T-helper 9 cell (primary cell): ENCODE measurements at places on chromosomes 7 and 10.

DNA sequence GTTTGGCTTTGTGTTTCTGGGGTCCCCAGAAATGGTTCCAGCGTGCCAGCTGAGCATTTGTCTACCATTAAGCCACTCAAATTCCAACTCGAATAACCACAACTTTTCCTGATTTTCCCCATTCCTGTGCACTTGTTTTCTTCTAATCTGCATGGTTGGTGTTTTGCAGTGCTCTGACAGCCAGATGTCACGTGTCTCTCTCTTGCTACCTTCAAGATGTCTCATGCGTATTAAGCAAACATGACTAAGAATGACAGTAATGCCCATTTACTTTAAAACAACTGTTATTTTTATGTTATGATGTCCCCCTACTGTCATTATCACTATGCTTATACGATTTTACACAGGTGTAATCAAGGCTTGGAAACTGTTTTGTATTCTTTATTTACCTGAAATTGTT lies 35.2 kb upstream of the MXI1 start:
- DNase-seq = no peak

DNA sequence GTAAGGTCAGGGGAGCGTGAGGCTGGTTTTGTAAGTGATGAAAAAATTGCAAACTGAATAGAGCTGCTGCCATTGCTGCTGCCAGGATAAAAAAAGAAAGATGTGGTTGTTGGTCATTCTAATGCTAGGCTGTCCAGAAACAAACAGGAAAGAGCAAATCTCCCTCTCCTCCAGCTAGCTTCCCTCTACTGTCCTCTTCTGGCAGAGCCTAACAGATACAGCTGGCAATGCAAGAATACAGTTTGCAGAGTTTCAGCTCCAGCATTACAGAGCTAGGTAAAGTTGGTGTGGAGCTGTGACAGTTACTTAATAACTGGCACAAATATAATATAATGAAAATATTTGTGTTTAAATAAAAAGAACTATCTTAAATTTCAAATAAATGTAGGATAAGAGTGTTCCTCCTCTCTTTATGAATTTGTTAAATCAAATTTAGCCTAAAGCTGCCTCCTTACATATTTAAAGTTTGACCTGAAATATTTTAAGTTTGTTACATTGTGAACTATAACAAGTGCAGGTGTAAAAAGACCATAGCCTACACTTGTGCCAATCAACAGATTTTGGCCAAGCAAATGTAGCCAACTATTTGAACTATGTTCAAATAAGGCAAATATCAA lies 407.7 kb downstream of the SH2D4B start:
- no peak for DNase-seq

GRCh38 chr7:26853788-26854393 lies 10.5 kb downstream of the SKAP2 start:
- no peak for DNase-seq

- DNase-seq = no peak
Observed at GRCh38 chr7:17633067-17633466, 307.2 kb downstream of the SNX13 start.

GRCh38 chr10:96446966-96447596 lies 66.6 kb downstream of the TLL2 start:
- no peak for DNase-seq

- DNase-seq = no peak
Observed at GRCh38 chr10:3807928-3808496, 23.0 kb upstream of the KLF6 start.

DNA sequence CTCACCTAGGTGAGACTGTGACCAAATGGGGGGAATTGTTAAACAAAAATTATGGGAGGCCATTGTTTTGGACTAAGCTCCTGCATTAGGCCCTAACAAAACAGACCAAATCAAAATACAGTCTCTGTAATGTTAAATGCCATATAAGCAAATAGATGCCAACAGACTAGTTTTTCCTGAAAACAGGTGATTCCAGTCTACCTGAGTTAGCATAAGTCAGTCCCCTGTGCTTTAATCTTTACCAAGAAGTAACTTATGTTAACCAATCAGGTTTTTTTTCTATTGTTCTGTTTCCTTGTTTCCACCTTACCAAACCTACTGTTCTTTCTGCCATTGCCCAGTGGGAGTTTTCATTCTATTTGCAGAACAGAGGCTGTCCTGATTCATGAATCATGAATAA lies 48.0 kb downstream of the PDZD8 start:
- no peak for DNase-seq

DNA sequence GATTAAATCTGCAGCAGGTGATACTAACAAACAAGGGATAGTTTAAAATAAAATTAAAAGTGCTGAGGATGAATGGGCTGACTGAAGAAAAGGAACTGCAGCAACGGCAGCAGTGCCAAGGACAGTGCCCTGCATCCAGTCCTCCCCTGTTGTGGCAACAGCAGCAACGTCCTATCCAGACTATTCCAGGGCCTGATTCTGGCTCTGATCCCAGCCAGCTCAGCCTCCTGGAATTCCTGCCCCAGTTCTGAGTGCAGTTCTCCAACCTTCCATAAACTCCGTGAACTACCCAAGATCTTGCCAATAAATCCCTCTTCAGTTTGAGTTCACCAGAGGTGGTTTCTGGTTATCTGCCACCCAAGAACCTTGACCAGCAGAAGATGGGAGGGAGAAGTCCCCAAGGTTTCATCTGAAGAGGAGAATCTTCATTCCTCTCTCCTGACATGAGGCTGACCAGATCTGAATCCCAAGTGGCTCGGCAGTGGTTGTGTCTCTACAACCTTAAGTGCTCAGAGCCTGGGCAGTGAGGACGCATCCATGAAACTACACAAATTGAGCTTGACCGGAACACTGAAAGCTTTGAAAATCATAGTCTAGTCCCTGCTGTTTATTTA lies 115.8 kb downstream of the SORBS1 start:
- DNase-seq = no peak

- DNase-seq = no peak
Observed at GRCh38 chr10:131211146-131211545, 100.4 kb downstream of the TCERG1L start.

- DNase-seq = peak; percentile 48
Observed at GRCh38 chr7:101363734-101364374, 1.2 kb downstream of the COL26A1 start.

- DNase-seq = no peak
Observed at GRCh38 chr10:122445469-122445868, 9.0 kb upstream of the ARMS2 start.

DNA sequence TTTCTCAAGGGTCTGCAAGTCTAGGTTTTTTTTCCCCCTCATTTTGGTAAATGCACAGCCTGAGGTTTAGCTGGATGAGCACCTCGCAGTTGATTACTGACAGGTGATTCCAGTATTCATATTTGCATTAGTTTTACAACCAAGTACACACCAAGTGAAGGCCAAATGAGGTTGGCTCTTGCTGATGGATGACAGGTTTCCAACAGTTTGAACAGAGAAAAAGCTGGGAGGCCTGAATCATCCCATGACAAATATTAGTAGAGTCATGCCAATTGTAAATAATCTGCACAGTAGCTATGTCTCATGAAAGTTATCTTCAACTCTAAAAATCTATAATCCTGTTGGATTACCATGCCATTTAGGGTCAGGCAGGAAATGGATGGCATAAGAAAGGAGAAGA lies 399.8 kb downstream of the HTR7 start:
- DNase-seq = no peak

DNA sequence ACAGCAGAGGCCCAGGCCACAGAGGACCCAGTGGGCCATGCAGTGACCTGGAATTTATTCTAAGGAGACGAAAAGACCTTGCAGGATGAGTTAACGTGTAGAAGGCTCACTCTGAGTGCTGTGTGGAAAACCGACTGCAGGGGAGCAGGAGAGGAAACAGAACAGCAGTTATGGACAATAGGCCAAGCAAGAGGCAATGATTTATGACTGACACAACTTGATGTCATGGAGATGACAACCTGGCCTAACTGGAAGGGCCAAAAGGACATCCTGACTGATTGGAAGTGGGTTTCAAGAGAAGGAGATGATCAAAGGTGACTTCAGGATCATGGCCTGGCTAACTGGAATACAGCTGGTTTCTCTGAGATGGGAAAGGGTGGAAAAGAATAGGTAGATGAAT lies 70.2 kb upstream of the RAPGEF5 start:
- no peak for DNase-seq

- DNase-seq = no peak
Observed at GRCh38 chr10:43320226-43320625, 51.2 kb upstream of the FXYD4 start.

GRCh38 chr7:142913051-142913450 lies 20.5 kb downstream of the TRPV5 start:
- no peak for DNase-seq

DNA sequence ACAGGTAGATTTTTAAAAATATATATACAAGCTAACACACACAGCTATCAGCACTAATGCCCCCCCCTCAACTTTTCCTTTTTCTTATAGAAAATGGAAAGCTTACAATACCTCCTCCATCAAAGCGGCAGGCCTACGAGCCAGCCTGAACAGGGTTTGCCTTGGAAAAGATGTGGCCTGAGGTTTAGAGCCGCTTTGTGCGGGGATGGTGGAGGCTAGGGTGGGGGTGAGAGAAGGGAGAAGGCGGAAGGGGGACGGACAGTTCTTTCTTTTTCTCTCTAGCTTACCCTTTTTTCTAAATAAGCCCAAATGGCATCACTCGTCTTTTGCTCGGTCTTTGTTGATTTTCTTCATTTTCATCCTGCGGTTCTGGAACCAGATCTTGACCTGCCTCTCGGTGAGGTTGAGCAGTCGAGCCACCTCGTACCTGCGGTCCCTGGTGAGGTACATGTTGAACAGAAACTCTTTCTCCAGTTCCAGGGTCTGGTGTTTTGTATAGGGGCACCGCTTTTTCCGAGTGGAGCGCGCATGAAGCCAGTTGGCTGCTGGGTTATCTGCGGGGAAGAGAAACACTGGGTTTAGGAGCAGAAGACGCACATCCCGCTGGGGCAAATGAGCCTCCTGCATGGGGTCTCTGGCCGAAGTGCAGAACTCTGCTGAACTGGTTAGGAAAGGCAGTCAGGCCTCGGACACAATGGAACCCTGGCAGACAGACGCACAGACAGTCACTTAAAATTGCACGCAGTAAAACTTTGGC lies 1.9 kb downstream of the HOXA9 start:
- DNase-seq = no peak

DNA sequence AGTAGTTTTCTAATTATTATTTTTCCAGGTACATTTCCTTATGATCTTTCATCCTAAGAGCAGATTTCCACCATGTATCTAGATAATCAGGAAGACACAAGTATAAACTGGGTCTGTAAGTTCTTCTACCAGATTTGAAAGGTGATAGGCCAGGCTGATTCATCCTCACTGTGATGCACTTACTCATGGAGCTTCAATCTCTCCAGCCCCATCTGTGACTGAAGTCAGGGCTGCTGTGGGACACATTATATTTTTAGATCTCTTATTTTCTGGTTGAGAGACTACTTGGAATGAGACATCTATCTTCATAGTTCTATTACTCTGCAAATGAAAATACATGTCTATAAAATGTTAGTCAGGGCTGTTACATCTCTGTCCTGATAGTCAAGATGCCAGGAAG lies 85.5 kb upstream of the SLC25A13 start:
- DNase-seq = no peak

DNA sequence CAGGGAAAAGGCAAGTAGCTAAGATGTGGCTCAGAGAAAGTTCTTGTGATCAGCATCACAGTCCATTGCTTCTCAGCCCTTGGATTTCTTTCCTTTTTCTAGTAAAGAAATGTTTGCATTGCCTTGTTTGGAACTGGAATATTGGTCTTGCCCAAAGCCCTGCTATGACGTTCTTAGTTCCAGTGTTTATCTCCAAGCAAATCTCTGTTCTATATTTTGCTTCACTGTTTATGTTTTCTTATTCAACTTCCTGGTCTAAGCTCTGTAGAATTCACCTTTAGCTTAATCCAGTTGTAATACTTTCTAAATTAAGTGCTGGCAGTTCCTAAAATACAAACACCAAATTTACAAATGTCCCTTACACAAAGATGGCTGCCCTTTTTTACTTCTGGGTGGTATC lies 88.7 kb upstream of the ZNF438 start:
- no peak for DNase-seq

DNA sequence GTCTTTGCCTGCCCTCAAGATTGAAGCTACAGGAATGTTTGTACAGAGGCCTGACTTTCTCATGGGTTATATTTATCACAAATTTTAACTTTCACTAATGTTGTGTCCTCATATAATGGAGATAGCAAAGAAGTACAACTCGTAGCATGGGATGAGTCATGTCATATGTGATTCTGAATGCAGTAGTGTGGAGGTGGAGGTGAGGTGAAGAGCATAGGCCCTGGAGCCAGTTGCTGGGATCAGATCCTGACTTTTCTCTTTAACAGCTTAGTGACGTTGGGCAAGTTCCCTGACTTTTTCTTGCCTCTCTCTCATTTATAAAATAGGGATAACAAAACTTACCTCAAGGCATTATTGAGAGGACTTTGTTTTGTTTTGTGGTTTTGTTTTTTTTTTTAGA lies 132.1 kb upstream of the IMMP2L start:
- no peak for DNase-seq

- DNase-seq = no peak
Observed at GRCh38 chr7:3041986-3042675, 1.5 kb downstream of the CARD11 start.

- no peak for DNase-seq
Observed at GRCh38 chr7:22791204-22792158, 31.2 kb downstream of the TOMM7 start.

- DNase-seq = no peak
Observed at GRCh38 chr10:116504786-116505185, 40.9 kb upstream of the PNLIP start.

DNA sequence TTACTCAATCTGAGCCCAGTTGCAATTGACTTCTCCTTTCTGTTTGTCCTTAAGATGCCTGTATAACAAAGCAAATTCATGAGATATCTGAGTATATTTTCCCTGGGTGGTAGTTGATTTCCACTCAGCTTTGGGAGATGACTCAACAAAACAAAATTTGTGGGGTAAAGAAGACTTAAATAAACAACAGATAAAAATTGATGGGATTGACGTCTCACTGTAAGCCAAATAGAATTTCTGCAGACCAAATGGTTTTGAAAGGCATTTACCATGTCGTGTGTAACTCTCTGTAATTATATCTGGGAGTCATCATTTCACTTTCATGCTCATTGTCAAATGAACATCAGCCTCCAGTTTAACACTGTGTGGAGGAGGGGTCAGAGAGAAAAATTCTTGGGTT lies 255.4 kb upstream of the MYO3A start:
- DNase-seq = no peak

GRCh38 chr10:90199513-90199912 lies 498.1 kb downstream of the KIF20B start:
- no peak for DNase-seq

DNA sequence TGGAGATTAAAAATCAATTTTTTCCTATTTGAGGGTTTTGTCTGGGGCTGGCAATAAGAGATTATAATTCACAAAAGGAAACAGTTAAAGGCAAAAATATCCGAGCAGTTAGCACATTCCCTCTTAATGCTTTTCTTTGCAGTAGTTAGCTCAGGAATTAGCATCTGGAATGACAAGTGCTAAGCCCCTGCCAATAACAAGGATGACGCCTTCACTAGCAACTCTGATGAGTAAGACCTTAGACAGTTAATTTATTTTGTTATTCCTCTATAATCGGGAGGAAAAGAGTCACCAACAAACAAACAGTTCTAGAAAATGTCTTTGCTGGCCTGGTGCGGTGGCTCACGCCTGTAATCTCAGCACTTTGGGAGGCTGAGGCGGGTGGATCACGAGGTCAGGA lies 151.3 kb downstream of the TRIL start:
- DNase-seq = no peak

GRCh38 chr7:54802841-54803240 lies 43.8 kb upstream of the SEC61G start:
- no peak for DNase-seq

- DNase-seq = no peak
Observed at GRCh38 chr10:10629512-10629911, 388.2 kb upstream of the CELF2 start.

GRCh38 chr10:32207544-32207943 lies 139.4 kb downstream of the EPC1 start:
- peak; percentile 32 for DNase-seq
